ENCODE measurements at places on chromosomes 13 and 19. TPM values are rescaled to one million over a fixed set of nuclear protein-coding genes. Genes with fewer than 3 reads are reported as not detected.

CBY2 gene
- 115 TPM for total RNA-seq

ARHGAP45 gene
- 31.7 TPM for total RNA-seq

GRCh38 chr19:46633130-46633529, 2.9 kb downstream of the GNG8 start:
- no peak for DNase-seq

- peak; percentile 81 for DNase-seq
Measured at GRCh38 chr19:15332311-15332996, at the start of gene BRD4. Gene BRD4 (minus strand): TSS chr19:15332539. CDS start chr19:15273099, 59,440 bp downstream.

DNA sequence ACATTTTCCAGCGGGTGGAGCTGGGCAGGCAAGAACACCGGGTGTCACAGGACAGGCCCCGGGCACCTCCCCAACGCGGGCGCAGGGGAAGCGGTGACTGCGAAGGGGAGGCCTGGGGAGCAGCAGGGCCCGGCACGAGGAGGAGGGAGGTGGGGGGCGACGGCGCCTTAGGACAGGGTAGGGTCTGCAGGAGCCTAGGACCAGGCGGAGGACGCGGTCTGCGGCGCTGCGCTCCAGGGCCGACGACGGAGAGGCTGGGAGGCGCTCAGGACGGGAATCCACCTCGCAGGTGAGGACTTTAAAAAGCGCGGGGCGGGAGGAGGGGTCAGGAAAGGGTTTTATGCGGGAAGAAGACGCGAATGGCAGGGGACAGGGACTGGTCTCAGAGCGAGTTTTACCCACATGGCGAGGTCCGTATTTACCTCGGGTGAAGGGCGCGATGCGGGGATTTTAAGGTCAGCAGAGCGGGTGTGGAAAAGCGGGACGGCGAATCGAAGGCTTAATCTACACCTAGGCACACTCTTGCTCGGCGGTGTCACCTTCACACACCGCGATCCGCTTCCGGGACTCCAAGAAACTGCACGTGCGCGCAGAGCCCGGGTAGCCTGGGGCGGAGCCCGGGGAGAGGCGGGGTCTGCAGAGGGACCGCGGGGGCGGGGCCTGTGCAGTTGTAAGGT, 13.5 kb downstream of the ERVV-2 start:
- peak; percentile 63 for DNase-seq

DNA sequence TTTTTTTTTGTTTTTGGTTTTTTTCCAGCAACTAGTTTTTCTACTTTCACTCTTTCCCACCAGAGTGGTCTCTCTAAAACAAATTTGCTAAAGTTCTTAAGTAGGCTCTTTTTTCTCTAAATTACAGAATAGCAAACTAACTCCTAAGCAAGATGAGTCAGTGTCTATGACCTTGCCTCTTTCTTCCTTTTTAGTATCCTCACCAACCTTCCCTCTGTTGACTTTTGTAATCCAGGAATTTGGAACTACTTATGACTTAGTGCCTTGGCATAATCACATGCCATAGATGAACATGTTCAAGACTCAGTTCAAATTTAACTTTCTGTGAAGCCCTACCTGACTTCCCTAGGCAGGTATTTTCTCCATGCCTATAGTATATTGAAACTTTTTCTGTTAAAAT, 32.3 kb upstream of the AKAP11 start:
- DNase-seq: no peak

- DNase-seq: no peak
Measured at GRCh38 chr13:112700291-112701060, 10.6 kb downstream of the ATP11A start.

DNA sequence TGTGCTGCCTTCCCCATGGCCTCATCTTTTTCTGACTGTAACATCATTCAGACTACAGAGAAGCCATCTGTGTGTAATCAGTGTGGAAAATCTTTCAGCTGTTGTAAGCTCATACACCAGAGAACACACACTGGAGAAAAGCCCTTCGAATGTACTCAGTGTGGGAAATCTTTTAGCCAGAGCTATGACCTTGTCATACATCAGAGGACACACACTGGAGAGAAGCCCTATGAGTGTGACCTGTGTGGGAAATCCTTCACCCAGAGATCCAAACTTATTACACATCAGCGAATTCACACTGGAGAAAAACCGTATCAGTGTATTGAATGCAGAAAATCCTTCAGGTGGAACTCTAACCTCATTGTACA, 17.2 kb upstream of the ZNF8 start:
- DNase-seq: no peak

GRCh38 chr13:110382229-110382628, 75.1 kb downstream of the COL4A2 start:
- no peak for DNase-seq

- no peak for DNase-seq
Measured at GRCh38 chr13:34056733-34057258, 238.8 kb downstream of the RFC3 start.

DNA sequence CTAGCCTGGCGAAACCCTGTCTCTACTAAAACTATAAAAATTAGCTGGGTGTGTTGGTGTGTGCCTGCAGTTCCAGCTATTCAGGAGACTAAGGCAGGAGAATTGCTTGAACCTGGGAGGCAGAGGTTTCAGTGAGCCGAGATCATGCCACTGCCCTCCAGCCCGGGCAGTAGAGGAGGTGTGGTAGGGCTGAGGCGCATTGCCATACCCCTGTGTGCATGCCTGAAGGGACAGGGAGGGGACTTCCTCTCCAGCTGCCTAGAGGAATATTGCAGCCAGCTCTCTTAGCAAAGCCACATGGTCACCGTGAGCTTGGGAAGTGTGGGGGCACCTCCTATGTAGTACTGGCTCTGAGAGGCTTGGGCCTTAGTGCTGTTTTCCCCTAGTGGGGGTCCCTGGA, 29.2 kb upstream of the PEPD start:
- no peak for DNase-seq

GRCh38 chr19:46821512-46822409, 28.9 kb downstream of the AP2S1 start:
- DNase-seq: no peak

Data from testis (tissue), 5 donors.